ENCODE measurements at places on chromosomes 1 and 21.

DNA sequence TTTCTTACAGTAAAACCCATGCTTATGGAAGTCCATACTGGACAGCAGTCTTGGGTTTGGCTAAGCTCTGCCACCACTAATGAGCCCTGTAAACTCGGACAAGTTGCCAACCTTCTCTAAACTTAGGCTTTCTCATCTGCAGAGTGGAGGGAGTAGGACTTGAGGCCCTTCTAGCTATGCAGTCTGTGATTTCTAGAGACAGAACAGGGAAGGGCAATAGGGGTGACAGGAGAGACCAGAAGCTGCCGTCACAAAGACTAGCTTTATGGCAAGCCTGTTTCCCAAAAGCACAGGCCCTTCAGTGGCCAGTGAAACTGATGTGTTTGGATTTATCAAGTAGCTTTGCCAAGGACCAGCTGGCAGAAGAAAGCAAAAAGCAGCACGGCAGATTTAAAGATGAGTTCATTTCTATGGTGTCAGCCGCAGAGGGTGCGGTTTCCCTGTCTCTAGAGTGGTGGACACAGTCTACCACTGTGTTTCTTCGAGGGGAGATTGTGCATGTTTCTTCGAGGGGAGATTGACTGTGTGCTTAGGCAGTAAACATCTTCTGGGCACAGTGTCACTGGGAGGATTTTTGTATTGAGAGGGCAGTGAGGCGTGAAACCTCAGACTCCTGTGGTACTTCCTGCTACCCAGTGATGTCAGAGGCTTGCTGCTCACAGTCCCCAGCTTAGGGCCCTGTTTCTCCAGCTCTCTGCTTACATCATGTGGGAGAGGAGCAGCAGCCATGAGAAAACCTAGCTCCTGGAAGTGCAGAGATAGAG, 119.0 kb downstream of the ROR1 start:
- DNase-seq, result no peak

DNA sequence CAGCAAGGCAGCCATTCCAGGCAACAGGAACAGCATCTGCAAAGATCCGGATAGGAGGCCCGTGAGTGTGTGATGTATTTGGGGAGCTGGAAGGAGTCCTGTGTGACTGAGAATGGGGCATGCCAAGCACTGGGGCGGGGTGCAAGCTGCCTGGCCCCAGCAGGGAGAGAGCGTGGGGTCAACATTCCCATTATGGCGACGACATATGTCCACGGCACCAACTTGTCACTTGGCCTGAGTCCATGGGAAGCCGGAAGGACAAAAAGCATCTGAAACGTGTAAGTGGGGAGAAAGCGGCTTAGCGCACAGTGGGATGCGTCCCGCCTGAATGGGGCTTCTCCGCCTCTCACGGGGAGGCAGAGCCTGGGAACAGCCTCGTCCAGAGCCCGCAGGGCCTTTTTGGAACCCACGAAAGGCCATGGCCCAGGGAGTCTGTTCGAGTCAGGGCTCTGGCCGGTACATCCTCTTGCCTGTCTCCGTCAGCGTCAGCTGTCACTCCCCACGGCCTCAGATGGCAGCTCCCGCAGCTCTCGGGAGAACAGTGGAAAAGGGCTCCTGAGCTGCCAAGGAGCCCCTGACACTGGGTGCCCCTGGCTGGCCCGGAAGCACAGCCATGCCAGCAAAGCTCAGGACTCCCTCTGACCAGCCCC, 12.4 kb downstream of the EPHB2 start:
- DNase-seq, result no peak

- DNase-seq, result no peak
These were observed 102.5 kb upstream of the PTGFR start for GRCh38 chr1:78388275-78388674.

DNA sequence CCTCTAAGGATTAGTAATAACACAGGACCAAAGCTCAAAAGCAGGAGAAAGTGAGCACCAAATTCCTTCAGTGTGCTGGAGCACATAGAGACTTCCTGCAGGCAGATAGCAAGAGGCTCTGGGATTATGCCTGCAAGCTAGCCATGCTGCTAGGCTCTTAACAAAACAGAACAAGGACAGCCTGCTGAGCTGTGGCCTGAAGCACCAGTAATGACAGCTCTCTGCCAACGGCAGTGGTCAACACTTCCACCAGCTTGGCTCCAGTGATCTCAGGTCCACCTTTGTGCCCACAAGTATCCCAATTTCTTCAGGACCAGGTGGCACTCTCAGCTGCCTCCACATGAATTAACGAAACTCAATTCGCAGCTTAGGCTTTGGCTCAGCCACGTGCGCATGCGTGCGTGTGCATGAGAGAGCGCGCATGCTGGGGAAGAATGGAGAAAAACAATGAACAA, 64.2 kb downstream of the SLC45A1 start:
- DNase-seq, result no peak

DNA sequence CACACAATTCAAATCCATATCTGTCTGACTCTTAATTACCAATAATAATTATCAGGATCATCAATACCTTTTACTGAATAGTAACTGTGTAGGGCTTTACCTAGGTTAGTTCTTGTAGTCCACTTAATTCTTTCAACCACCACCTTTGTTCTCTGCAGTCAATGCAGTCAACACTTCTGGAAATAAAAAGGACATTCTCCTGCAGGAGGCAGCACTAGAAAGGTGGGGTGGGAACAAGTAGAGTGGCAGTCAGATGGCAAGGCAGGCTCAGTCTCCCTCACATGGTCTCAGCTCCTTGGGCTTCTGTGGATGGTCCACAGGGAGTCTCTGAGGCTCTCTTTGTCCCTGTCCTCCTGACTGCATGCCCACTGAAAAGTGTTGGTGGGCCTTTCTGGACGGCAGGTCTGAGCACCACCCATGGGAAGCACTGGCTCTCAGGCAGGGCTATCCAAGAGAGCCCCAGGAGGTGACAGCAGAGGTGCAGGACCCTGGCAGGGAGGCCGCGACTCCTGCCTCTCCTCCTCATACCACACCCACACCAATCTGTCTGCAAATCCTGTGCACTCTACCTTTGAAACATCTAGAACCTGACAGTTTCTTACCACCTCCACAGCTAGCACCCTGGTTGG, 237.3 kb downstream of the FOXD2 start:
- peak; percentile 8 for DNase-seq

- no peak for DNase-seq
These were observed 5.4 kb upstream of the PSMG1 start for GRCh38 chr21:39188521-39189139.

GRCh38 chr21:31727181-31727580, 4.7 kb downstream of the SCAF4 start:
- no peak for DNase-seq

DNA sequence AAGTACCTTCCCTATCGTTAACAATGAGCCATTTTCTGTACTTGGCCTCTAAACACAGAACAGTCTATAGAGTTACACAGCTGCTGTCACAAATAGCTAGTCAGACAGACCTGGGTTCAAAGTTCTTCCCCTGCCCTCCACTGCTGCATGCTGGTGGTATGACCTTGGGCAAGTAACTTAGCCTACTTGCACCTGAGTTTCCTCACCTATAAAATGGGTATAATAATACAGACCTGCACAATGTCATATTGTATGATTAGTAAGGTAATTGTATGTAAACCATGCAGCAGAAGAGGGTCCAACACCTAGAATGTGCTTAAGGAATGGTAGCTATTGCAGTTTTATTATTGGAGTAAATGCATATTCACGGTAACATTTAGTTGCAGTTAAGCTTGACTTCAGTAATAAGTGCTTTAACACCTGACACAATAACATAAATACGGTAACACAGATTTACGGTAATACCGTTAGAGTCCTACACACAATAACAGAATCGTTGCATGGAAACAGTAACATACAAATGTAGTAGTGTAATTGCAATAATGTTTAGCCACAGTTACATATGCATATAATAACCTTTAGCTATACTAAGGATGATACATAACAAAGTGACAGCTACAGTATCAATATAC, 193.3 kb upstream of the CSF3R start:
- no peak for DNase-seq

- DNase-seq, result no peak
These were observed 357.2 kb upstream of the DPYD start for GRCh38 chr1:98278055-98278454.

DNA sequence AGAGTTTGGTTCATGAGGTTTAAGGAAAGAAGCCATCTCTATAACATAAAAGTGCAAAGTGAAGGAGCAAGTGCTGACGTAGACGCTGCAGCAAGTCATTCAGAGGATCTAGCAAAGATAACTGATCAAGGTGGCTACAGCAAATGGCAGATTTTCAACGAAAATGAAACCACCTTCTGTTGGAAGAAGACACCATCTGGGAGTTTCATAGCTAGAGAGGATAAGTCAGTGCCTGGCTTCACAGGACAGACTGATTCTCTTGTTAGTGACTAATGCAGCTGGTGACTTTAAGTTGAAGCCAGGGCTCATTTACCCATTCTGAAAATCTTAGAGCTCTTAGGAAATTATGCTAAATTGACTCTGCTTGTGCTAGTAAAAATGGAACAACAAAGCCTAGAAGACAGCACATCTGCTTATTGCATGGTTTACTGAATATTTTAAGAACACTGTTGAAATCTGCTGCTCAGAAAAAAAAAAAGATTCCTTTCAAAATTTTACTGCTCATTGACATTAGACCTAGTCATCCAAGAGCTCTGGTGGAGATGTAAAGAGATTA, 10.5 kb downstream of the MAEL start:
- DNase-seq, result no peak

DNA sequence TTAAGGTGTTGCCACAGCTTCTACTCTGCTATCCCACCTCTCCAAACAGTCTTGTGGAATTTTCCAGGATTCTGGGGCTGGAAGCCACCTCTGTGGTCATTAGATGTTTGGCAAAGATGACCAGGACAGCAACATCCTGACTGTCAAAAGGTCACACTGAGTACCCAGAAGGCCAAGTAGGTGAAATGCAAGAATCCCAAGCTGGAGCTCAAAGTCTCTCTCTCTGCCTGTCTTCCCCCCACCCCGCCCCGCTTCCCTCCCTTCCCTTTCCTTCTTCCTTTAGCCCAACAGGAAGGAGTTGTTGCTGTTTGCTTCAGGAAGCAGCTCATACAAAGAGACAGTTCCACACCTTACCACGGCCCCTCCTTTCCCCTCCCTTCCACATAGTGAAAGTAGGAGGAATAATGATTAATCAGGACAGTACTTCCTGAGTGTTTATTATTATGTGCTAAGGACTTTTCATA, 75.6 kb upstream of the SLC2A1 start:
- DNase-seq, result no peak

DNA sequence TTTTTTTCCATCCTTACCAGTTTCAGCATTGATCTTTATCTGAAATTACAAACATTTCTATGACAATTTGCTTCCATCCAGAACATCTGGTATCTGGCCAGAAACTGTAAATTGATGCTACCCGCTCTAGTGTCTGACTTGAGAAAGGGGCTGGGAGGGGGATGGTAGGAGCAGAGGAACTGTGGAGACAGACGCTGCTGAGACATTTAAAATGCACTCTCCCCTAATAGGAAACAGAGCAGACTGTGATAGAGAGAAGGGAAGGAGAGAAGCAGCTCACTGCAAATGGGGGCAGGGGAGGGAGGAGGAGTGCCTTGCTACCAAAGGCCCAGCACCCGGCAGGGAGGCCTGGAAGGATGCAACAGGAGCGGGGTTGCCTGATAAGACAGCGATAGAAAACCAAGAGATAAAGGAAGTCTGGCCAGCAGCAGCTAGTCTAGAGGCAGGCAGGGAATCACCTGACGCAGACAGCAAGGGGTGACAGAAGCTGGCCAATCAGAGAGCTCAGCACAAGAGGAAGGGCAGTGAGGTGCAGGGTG, 195.5 kb upstream of the NFIA start:
- no peak for DNase-seq

GRCh38 chr1:17759114-17759513, 4.0 kb downstream of the ACTL8 start:
- no peak for DNase-seq

DNA sequence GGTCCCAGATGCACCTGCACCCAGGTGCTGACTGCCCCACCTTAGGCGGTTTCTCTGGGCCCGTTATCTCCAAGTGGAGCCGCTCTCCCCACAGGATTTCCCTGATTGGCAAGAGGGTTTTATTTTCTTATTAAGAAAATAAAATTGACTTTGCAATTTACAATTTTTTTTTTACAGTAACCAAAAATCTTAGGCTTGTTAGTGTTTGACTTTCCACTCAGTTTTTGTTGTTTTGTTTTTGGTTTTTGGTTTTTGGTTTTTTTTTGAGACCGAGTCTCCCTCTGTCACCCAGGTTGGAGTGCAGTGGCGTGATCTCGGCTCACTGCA, 4.8 kb upstream of the CCDC27 start:
- no peak for DNase-seq

DNA sequence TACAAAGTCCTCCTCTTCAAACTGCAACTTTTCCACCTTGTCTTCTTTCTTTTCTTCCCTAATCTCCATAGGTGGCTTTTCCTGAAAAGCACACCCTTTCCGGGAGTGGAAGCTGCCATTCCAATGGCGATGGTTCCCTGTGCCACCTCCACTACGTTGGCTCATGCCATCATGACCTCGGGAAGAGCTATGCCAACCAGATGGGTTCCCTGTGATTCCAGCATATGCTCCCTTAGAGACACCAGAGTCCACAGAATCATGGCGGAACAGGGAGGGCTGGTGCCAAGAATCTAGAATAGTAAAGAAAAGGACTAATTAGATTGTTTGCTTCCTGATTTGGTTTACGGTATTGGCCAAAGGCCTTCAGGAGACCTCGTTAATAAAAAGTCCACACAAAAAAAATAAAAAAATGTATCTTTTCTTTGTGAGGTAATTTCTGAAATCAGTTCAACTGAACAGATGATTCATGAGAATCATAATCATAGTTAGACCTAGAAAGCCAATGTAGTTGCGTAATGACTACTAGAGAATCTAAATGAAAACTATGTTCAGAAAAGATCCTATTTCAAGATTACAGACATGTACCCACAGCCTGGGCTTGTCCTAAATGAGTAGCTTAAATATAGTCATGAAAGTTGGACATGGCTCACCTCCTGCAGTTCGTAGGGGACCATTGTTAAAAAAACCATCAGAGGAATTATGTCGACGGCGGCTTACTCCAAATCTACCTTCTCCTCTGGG, 30.9 kb upstream of the CCDC17 start:
- no peak for DNase-seq
